AG10803 (cell line): ENCODE measurements at places on chromosomes 1 and 21.
A peak's percentile ranks its signal among the peaks of the same experiment; 100 is the strongest.

GRCh38 chr1:110424699-110425611 is 17.5 kb upstream of the LAMTOR5 start:
- DNase-seq, result no peak

DNA sequence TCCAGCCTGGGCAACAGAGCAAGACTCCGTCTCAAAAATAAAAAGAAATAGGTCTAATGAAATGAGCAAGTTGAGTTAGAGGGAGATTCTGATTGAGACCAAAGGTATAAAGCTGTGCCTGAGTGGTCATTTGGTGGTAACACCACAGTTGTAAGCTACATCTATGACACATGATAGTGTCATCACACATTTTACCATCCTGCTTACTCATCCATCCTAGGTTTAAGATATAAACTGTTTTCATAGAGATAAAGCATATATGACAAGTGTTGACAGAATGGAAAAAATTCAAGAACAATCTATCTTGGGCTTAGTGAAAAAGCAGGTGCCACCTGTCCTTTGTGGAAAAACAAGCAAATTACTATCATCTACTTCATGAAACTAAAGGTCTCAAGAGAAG is 7.1 kb upstream of the CFAP141 start:
- no peak for DNase-seq

DNA sequence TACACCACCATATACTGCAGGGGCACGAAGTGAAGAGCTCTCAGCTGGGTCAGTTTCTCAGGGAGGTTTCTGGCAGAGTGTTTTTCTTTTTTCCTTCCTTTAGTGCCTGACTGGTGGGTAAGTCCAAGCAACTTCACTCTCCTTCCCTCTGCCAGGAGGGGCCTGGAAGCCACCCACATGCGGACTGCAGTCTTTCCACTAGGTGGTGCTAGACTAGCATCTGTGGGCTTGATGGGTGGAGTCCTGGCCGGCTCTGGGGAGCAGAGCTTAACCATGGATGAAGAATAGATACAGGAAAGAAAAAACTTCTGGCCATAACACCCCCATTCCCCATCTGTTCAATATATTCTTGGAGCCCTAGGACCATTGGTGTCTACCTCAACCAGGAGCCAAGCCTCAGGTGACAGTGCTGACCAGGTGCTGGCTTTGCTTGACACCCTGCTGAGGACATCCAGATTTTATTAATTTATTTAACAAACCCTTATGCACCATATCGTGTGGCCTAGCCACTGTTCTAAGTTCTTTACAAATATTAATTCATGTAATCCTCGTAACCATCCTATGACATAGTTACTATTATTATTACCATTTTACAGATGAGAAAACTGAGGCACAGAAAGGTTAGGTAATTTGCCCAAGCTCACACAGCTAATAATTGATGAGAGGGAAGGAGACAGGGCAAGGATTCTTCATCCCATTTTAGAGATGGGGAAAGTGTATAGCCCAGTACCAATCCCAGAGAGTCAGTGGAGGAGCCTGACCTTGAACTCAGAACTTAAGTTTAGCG is 126.7 kb upstream of the CSF3R start:
- DNase-seq, result peak; percentile 23

DNA sequence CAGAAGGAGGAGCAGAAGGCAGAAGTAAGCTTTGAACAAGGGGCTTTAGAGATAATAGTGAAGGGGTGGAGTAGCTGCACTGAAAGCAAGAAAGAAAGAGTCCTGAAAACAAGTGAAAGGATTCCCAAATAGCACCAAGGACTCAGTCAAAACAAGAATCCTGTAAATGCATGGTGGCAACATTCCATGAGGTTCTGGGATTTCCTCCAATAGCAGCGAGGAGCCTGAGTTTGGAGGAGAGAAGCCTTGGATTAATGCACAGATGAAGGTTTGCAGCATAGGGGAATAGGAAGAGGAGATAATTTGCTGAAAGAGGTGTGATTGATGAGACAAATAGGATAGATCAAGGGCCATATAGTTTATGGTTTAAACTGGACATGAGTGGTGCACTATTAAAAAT is 10.9 kb downstream of the KRTAP22-2 start:
- no peak for DNase-seq

- DNase-seq, result peak; percentile 78
Observed at GRCh38 chr1:227429447-227430359, 111.4 kb upstream of the CDC42BPA start.

- DNase-seq, result no peak
Observed at GRCh38 chr1:230976360-230976759, 2.3 kb downstream of the TTC13 start.

GRCh38 chr1:75838079-75838478 is 41.4 kb downstream of the MSH4 start:
- no peak for DNase-seq

GRCh38 chr1:201676197-201676596 is 137.3 kb downstream of the NAV1 start:
- peak; percentile 34 for DNase-seq

- no peak for DNase-seq
Observed at GRCh38 chr1:152228831-152229230, 4.8 kb upstream of the HRNR start.

- peak; percentile 93 for DNase-seq
Observed at GRCh38 chr1:220733086-220733601, 15.0 kb upstream of the MTARC2 start.

DNA sequence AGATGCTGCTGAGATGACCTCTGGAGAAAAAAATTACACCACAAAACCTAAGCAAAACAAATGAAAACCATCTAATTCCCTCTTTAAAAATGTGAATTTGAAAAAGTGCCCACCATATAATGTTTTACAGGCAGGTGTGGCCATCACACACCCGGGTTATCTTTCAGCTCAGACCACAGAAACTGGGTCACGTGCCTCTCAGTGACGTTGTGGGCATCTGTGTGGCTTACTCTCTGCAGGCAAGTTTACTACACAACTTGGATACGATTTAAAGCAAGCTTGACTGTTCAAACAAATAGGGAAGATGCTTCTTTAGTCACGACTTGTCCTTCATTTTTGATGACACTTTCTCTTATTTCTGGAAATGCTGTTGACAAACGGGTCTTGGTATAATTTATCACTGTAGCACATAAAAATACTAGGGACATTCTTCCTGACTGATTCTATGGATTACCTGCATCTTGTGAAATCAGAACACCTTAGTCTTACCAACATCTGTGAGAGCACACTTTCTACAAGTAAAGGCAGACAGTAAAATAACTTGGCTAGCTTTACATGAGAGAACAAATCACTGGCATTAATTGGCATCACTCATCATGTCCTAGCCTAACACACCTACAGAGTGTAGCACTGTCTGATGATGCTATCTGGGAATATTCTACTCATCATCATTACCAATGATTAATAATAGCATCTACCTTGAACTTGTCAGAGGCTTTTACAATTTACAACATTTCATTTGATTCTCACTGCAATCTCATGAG is 89.3 kb upstream of the EDEM3 start:
- DNase-seq, result no peak

GRCh38 chr1:17274186-17275170 is 25.6 kb downstream of the PADI3 start:
- peak; percentile 26 for DNase-seq

DNA sequence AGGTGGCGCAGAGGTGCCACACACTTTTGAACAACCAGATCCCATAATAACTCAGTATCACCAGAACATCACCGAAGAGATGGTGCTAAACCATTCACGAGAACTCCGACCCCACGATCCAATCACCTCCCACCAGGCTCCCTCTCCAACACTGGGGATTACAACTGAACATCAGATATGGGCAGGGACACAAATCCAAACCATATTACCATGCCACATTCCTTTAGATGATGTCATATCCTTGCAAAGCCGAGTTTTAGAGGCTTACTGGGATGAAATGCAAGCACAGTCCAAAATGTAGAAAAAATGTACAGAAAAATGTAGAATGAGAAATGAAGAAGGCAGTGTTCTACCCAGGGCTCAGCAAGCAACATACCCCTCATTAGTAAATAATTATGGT is 64.7 kb downstream of the SGIP1 start:
- DNase-seq, result peak; percentile 85

GRCh38 chr1:233627823-233628222 is 13.9 kb downstream of the KCNK1 start:
- DNase-seq, result no peak

- DNase-seq, result peak; percentile 77
Observed at GRCh38 chr1:227945891-227946623, 1.7 kb downstream of the WNT9A start.

GRCh38 chr1:198729195-198729863 is 90.5 kb downstream of the PTPRC start:
- DNase-seq, result no peak

DNA sequence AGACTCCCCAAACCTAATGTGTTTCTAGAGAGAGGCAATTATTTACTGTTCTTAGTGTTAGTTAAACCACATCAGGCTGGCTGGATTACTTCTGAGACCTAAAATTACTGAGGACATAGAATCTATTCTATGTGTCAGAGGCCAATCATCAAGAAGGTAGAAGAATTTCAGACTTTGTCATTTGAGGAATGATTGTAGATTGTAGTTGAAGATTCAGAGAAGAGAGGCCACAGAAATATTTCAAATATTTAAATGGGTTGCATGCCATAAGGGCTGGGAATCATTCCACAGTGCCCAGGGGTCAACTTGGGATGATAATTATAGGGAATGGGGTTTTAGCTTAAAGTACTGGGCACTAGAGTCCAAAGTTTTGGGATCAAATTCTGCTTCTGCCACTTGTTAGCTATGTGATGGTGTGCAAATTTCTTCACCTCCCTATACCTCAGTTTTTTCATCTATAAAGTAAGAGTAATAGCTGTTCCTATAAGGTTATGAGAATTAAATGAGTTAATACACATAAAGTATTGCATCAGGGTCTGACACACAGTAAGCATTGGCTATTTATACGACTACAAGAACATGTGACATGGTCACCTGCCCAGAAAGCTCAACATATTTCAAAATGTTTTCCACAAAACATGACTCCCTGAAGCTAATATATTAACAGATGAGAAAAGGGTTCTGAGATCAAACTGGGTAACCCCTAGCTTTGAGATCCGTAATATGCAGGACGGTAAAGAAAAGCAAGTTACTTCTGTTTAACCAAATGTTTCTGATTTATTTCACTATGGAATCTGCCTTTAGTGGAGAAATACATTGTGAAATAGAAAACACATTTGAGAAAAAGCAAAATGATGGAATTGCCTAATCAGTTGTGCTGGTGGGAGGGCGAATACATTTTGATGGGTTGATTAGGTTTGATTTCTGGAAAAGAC is 69.7 kb upstream of the SPAG17 start:
- DNase-seq, result peak; percentile 49

GRCh38 chr1:83763361-83764095 is 235.4 kb downstream of the TTLL7 start:
- DNase-seq, result no peak

- peak; percentile 44 for DNase-seq
Observed at GRCh38 chr1:66350001-66350547, 183.9 kb upstream of the SGIP1 start.
